NCI-H2081 treated with DMSO at 0.1 percent for 48 hours (cell line): ENCODE measurements at places on chromosomes 4 and X.

DNA sequence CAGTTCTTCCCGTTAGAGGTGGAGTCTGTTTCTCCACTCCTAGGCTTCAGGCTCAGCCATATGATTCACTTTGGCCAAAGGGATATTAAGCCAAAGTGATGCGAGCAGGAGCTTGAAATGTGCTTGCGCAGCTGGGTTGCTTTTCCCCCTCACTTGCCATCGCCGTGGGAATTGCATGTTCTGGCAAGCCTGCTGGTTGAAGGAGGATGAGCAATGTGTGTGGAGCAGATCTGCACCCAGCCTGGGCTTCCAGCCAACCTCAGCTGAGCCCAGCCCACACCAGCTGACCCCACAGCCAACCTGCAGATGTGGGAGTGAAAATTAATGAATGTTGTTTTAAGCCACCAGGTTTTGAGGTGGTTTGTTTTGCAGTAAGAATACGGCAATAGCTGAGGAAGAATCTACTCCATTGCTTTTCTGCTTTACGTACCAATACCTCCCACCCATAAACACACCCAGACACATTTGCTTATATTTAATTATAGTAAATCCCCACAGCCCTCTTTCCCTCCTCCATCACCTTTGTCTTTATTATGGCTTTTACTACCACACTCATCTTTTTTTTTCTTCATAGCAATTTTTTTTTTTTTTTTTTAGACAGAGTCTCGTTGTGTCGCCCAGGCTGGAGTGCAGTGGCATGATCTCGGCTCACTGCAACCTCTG, 132.8 kb upstream of the FUNDC1 start:
- peak; percentile 69 for DNase-seq

DNA sequence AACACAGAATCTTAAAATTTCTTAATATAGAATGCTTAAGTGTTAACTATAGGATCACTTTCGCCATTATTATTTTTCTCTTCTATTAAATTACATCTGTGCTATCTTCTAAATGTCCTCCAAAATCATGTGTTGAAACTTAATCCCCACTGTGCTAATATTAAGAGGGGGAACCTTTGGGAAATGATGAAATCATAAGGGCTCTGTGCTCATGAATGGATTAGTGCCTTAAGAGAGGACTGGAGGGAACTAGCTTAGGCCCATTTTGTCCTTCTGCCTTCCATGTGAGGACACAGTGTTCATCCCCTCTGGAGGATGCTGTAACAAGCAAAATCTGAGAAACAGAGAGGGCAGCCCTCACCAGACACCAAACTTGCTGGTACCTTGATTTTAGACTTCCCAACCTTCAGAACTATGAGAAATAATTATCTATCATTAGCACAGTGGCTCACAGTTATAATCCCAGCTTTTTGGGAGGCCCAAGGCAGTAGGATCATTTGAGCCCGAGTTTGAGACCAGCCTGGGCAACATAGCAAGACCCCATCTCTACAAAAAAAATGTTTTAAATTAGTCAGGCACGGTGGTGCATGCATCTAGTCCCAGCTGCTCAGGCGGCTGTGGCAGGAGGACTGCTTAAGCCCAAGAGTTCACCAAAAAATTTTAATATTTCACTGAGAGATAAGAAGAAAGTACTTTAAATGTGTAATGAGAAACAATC, 26.3 kb downstream of the KLHL8 start:
- DNase-seq: no peak

DNA sequence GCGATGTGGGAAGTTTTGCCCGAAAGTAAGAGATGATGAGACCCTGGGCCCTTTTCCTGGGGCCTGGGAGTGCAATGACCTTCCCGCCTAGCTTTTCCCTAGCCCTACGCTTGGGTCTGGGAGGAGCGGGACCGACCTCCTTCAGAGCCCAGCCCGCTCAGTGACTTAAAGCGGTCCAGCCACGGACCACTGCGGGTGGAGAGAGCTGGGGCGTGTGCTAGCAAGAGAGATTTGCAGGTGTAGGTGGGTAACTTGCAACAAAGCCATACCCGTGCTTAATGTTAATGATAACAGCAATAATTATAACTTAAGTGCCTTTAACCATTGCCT, 503 bp upstream of the PDE5A start:
- no peak for DNase-seq

DNA sequence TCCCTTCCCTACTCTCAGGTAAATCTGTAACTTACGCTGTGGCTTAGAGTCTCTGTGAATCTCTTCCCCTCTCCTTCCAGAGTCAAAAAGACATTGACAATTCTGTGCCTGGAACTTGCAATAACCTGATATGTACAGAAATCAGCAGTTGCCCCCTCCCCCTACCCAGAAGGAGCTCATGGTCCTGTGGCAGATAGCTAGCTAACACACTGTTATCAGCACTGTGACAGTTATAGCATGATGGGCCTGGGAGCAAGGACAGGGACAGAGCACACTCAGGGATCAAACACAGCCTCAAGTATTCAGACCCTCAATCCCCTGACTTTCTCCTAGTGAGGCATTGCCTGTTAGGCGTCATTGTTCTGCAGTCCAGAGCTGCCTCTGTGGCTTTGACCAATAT, 18.7 kb upstream of the MAGEA10 start:
- no peak for DNase-seq

GRCh38 chr4:83124111-83124780, 9.7 kb upstream of the PLAC8 start:
- no peak for DNase-seq

DNA sequence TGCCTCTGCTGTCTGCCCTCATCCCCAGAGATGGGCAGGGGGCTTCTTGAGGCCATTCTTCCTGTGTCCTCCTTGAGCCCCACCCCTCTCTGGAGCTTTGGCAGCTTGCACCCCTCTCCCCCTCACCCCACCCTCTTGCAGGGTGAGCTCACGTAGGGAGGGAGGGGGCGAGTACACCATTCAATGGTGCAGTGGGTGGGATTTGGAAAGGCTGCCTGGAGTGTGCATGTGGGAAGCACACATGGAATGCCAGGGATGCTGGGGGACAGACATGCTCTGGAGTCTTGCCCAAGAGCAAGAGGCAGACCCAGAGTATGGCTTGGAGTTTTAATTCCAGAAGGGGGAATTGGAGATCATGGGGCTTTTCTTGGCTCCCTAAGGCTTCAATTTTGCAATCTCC, 5.6 kb downstream of the PAK3 start:
- no peak for DNase-seq

DNA sequence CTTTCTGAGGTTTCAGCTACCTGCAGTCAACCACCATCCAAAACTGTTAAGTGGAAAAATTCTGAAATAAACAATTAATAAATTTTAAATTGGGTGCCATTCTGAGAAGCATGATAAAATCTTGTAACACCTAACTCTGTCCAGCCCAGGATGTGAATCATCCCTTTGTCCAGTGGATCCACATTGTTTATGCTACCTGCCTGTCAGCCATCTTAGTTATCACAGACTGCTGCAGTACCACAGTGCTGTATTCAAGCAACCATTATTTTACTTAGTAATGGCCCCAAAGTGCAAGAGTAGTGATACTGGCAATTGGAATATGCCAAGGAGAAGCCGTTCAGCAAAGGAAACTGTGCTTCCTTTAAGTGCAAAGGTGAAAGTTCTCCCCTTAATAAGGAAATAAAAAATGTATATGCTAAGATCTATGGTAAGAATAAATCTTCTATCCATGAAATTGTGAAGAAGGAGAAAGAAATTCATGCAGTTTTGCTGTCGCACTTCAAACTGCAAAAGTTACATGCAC, 20.6 kb downstream of the CAMK2D start:
- DNase-seq: no peak

DNA sequence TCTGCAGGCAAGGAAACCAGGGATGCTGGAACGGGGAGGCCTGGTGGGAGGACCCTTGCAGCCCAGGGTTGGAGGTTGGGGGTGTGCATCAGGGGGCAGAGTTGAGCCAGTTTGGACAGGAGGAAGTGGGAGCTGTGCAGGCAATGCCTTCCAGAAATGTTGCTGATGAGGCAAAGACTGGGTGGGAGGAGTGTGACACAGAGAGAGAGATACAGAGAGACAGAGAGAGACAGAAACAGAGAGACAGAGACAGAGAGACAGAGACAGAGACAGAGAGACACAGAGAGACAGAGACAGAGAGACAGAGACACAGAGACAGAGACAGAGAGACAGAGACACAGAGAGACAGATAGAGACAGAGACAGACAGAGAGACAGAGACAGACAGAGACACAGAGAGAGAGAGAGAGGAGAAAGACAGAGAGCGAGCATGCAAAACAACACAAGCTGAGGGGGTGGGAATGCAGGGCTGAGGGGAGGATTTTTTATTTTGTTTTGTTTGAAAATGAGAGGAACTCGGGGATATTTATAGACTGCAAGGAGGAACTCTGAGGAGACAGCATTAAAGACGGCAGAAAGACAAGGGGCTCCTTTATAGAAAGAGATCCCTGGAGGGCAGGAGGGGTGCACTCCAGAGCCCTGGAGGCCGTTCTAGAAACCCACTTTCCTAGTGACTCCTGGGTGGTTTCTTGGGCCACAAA, 1.9 kb upstream of the HAUS3 start:
- DNase-seq: no peak

DNA sequence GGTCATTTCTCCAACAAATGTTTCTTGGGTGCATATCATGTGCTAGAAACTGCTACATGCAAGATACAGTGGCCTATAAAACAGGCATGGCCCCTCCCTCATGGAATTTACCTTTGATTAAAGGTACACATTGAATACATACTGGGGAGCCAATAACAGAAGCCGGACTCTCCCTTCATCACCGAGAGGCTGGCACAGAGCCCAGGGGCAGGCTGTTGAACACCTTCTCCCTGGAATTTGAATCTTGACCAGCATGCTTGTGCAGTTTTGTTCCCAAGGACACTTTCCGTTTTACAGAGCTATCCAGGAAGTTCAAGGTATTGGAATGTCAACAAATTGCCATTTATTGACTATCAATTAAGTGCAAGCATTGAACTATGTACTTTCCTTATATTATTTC, 33.2 kb downstream of the PPARGC1A start:
- DNase-seq: no peak

- no peak for DNase-seq
These were observed 70.8 kb upstream of the FSTL5 start for GRCh38 chr4:162234595-162234994.

DNA sequence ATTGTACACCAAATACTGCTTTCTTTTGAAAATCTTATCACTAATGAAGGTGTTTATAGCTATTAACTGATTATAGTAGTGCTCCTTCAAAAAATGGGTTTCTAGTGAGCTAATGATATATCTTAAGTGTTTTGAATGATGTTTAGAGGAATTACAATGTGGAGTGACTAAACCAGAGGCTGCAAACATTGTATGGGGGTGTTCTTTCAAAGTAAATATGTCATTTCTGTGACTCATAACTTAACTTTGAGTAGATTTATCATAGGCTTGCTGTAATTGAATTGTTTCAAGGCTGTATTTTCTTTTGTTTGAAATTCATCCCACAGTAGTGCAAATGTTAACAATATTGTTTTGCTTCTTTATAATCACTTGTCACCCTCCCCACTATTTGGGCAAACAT, 141.6 kb downstream of the IL1RAPL2 start:
- DNase-seq: no peak

- no peak for DNase-seq
These were observed 35.4 kb downstream of the MID2 start for GRCh38 chrX:107861056-107861455.

DNA sequence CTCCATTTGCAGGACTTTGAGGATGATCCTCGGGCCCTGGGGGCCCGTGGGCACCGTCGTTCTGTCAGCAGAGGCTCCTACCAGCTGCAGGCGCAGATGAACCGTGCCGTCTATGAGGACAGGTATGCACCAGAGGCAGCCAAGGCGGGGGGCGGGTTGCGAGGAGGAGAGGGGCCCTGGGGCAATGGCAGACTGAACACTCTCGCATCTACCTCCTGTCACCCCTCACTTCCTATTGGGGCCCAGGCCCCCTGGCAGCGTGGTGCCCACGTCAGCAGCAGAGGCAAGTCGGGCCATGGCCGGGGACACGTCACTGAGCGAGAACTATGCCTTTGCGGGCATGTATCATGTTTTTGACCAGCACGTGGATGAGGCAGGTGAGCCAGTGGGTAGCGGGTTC, 2.0 kb downstream of the WDR13 start:
- DNase-seq: no peak

GRCh38 chr4:152880263-152880662, 55.9 kb upstream of the FHDC1 start:
- DNase-seq: no peak
